ENCODE measurements at places on chromosomes 2 and 18.

DNA sequence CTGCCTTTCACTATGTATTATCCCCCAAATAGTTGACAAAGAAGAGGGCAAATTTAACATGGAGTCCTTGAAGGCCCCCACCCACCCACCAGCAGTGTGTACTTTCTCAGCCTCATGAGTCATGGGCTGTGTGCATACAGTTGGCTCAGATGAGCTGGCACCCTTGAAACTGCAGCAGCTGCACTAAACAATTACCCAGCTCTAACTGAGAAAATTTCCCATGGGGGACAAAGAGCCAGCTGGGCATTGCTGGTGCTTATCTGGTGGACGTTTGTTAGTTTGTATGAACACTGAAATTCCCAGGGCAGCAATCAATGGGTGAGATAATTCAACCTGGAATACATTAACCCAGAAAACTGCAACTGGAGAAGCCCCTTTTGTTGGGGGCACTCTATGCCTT, 131.7 kb downstream of the GCA start:
- DNase-seq, result no peak

DNA sequence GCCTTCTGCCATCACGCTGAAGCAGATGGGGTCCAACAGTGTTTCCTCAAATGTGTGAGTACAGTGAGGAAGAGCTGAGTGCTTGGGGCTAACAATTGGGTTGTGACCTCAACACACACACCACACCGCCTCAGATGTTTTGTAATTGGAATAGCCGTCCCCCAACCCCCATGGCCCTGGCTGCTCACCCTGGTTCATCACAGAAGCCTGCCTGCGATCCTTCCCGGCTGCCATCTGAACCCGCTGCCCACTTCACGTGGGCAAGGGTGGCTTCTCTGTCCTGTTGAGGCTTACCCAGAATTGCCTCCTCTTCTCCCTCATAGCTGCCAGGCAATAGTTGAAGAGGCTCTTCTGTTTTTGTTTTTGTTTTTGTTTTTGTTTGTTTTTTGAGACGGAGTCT, 44.1 kb downstream of the TGOLN2 start:
- no peak for DNase-seq

GRCh38 chr2:223047260-223047761, 4.7 kb upstream of the KCNE4 start:
- no peak for DNase-seq

GRCh38 chr18:46213295-46213694, 109.1 kb downstream of the HAUS1 start:
- no peak for DNase-seq

GRCh38 chr2:150607390-150607811, 119.9 kb upstream of the RND3 start:
- DNase-seq, result no peak

GRCh38 chr18:26470011-26470637, 78.2 kb downstream of the KCTD1 start:
- DNase-seq, result no peak

GRCh38 chr2:168614172-168615018, 158.3 kb downstream of the CERS6 start:
- DNase-seq, result no peak

DNA sequence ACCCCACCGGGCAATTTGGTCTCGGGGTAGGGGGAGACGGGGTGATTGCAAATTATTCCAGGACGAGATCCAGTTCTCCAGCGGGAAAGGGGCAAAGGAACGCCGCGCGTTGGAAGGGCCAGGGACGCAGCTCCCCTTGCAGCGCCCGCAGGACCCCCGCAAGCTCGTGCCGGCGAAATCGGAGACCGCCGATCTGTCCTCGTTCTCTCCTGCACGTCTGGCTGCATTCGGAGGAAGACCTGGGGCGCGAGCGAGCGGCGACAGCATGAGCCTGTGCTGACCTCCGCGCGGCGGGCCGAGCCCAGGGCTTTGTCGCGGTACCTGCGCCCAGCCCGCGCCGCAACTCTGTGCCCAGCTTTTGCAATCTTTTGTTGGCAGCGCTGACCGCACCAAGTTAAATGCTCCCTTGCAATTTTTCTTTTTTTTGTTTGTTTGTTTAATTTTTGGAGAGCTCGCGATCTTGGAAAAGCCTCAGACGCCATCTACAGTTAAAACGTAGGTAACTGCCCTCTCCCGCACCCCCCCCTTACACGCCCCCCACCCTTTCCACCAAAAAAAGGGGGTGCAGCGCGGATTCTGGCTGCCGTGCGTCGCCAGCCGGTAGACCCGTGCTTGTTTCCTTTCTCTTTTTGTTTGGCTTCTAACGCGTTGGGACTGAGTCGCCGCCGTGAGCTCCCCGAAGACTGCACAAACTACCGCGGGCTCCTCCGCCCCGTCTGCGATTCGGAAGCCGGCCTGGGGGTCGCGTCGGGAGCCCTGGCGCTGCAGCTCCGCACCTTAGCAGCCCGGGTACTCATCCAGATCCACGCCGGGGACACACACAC, 667 bp downstream of the TRIB2 start:
- DNase-seq, result peak; percentile 33

- DNase-seq, result no peak
Observed at GRCh38 chr2:144268036-144268678, 251.8 kb downstream of the ZEB2 start.

GRCh38 chr18:79372461-79372860, 23.3 kb upstream of the NFATC1 start:
- no peak for DNase-seq

GRCh38 chr2:54475285-54475684, 19.2 kb downstream of the SPTBN1 start:
- no peak for DNase-seq

GRCh38 chr2:186919296-186919695, 70.3 kb upstream of the ZSWIM2 start:
- no peak for DNase-seq

GRCh38 chr2:125169764-125170146, 1144.7 kb downstream of the CNTNAP5 start:
- no peak for DNase-seq

DNA sequence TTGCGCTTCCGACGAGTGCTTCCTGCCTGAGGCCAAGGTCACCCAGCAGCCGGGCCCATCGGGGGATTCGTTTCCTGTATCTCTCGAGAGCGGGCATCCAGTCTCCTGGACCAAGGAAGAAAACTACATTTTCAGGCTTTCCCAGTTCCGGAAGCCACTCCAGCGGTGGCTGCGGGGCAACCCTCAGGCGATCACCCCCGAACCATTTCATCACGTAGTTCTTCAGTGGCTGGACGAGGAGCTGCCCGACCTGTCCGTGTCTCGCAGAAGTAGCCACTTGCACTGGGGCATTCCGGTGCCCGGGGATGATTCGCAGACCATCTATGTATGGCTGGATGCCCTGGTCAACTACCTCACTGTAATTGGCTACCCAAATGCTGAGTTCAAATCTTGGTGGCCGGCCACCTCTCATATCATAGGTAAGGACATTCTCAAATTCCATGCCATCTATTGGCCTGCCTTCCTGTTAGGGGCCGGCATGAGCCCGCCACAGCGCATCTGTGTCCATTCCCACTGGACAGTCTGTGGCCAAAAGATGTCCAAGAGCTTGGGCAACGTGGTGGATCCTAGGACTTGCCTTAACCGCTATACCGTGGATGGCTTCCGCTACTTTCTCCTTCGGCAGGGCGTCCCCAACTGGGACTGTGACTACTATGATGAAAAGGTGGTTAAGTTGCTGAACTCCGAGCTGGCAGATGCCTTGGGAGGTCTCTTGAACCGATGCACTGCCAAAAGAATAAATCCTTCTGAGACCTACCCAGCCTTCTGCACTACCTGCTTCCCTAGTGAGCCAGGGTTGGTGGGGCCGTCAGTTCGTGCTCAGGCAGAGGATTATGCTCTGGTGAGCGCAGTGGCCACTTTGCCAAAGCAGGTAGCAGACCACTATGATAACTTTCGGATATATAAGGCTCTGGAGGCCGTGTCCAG, 1.0 kb downstream of the MARS2 start:
- DNase-seq, result no peak

DNA sequence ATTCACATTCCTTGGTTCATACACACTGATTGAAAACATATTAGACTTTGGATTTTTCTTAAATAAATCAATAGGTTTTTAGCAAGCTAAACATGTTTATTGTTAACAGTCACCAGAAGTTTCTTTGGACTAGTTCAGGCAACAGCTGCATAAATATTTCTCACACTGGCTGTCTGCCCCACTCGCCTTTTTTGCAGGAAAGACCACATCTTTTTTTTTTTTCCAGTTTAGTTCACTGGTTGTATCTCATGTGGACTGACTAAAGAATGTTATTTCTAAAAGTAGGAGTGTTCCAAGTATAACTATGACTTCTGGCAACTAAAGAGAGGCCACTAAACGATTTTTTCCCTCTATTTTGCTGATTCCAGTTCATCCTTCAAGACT, 31.1 kb downstream of the SLC40A1 start:
- DNase-seq, result no peak

DNA sequence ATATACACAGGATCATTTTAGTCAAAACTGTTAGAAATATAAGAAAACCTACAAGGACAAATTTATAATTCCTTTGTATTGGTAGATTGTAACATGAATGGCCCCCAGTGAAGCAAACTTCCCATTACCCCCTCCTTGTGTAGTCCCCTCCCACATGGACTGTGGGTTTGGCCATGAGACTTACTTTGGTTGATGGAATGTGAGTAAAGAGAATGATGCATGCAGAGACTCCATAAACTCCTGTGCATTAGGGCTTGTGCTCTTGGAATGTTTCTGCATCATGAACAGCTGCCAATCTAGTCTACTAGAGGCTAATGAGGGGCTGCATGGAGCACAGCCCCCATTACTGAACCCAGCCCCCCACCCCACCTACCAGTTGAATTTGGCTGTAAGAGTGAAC, 8.3 kb upstream of the TGFA start:
- DNase-seq, result no peak

- DNase-seq, result no peak
Observed at GRCh38 chr2:26033270-26033817, 540 bp upstream of the RAB10 start.

GRCh38 chr2:122244598-122245229, 489.3 kb downstream of the TSN start:
- DNase-seq, result no peak

- DNase-seq, result no peak
Observed at GRCh38 chr2:167293943-167294775, 405.9 kb downstream of the XIRP2 start.

GRCh38 chr18:49597157-49597931, 35.5 kb downstream of the LIPG start:
- no peak for DNase-seq

- DNase-seq, result no peak
Observed at GRCh38 chr2:128086244-128086643, 4.8 kb upstream of the UGGT1 start.

DNA sequence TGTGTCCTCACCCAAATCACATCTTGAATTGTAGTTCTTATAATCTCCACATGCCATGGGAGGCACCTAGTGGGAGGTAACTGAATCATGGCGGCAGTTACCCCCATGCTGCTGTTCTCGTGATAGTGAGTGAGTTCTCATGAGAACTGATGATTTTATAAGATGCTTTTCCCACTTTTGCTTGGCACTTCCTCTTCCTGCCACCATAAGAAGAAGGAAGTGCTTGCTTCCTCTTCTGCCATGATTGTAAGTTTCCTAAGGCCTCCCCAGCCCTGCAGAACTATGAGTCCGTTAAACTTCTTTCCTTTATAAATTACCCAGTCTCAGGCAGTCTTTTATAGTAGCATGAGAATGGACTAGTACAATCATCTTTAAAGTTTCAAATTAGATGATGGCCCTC, 902.4 kb upstream of the PIK3C3 start:
- no peak for DNase-seq

DNA sequence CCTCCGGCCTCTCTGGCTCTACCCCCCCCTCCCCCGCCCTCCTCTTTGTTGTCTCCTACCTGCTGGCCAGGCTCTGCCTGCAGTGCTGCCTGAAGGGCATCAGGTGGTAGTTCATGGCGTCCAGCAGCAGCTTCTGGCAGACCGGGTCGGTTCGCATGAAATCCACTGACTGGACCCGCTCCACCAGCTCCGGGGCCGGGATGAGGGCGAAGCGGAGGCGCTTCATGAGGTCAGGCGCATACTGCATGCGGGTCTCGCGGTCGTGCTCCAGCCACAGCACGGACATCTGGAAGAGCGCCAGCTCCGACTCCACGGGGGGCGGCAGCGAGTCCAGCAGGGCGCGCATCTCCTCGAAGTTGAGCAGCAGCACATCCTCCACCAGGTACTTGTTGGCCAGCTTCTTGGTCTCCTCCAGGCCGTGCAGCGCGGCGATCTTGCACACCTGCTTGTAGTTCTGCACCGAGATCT, 3.2 kb downstream of the KLHL14 start:
- DNase-seq, result no peak

- no peak for DNase-seq
Observed at GRCh38 chr2:3025984-3026383, 351.6 kb downstream of the EIPR1 start.

- DNase-seq, result no peak
Observed at GRCh38 chr2:195649629-195650190, 7.3 kb upstream of the SLC39A10 start.

DNA sequence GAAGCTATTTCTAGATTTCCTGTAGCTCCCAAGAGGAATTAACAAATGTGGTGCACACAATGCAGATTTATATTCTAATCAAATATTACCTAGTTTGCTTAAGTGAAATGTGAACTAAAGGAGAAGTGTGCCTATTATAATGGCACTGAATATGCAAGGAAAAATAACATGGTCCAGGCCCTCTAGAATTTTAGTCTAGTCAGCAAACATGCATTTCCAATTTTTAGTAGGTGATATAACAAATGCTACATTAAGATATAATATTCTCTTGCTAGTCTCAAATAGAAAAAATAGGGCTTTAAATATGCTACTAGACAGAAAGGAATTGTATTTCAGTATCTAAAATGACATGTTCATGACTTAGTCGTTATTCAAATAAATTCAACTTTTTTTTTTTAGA, 689.5 kb downstream of the TMEM182 start:
- DNase-seq, result no peak

DNA sequence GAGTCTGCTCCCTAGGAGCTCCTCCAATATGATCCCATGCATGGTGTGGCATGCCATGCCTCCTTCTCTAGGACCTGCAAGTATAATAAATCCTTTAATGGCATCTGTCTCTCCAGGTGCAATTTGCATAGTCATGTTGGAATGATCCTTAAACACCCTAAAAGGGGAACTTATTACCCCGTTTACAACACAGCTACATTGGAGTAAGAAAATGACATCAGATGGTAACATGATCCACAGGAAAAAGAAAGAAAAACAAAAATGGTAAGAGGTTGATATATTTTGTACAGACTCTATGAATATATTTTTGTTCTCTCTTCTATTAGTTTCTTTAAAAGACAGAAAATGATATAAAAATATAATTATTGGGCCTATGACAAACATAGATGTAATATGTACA, 79.0 kb downstream of the CRACDL start:
- no peak for DNase-seq

- no peak for DNase-seq
Observed at GRCh38 chr18:76875390-76876325, 53.3 kb downstream of the ZNF236 start.

DNA sequence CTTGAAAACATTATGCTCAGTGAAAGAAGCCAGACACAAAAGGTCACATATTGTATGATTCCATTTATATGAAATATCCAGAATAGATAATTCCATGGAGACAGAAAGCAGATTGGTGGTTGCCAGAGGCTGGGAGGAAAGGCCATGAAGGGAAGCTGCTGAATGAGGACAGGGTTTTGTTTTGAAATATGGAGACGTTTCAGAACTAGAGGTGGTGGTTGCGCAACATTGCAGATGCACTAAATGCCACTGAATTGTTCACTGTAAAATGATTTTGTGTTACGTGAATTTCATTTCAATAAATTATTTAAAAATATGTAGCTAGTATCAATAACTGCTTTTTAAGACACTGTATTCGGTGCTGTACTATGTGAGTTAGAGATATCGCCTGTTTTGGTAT, 101.7 kb upstream of the ZNF236 start:
- no peak for DNase-seq

- DNase-seq, result no peak
Observed at GRCh38 chr18:24530630-24531111, 70.2 kb downstream of the HRH4 start.

Data from activated T-cell treated with anti-CD3 and anti-CD28 coated beads for 4 hours (primary cell).